Renal pelvis (tissue), 12 donors: ENCODE measurements at places on chromosomes 7 and 10. TPM values are rescaled to one million over a fixed set of nuclear protein-coding genes. Genes with fewer than 3 reads are reported as not detected.

Gene C1QL3
- polyA plus RNA-seq: 1.7 TPM

Gene MSMB
- polyA plus RNA-seq: not detected

Gene NHLRC2
- polyA plus RNA-seq: 27.3 TPM

Gene ZPBP
- polyA plus RNA-seq: 0.73 TPM

Gene SLC18A2
- 1.4 TPM for polyA plus RNA-seq

Gene GLCCI1
- polyA plus RNA-seq: 40.4 TPM

Gene TSPAN12
- polyA plus RNA-seq: 206 TPM

Gene EXOC4
- 67.4 TPM for polyA plus RNA-seq

Gene DKK1
- 37.4 TPM for polyA plus RNA-seq

Gene TRIM73
- 10.7 TPM for polyA plus RNA-seq

Gene SPDYE2
- 14.1 TPM for polyA plus RNA-seq

Gene AMPH
- polyA plus RNA-seq: 13.4 TPM

Gene GRB10
- 45.3 TPM for polyA plus RNA-seq

Gene SORBS1
- polyA plus RNA-seq: 35.1 TPM

Gene SP8
- not detected for polyA plus RNA-seq

Gene HABP2
- polyA plus RNA-seq: 0.52 TPM

Gene STEAP4
- polyA plus RNA-seq: 0.14 TPM

Gene LRMDA
- 16.3 TPM for polyA plus RNA-seq

Gene CFTR
- 11.2 TPM for polyA plus RNA-seq

Gene UCN3
- polyA plus RNA-seq: 1.4 TPM

Gene FEZF1
- polyA plus RNA-seq: not detected

Gene ZNF438
- polyA plus RNA-seq: 6.5 TPM

Gene H2BK1
- not detected for polyA plus RNA-seq

Gene ADCY1
- 3.7 TPM for polyA plus RNA-seq

Gene MYH16
- 0.31 TPM for polyA plus RNA-seq

Gene NPFFR1
- 0.17 TPM for polyA plus RNA-seq

Gene NME8
- 0.27 TPM for polyA plus RNA-seq

Gene MYL10
- polyA plus RNA-seq: 0.36 TPM

Gene CHST15
- 20.3 TPM for polyA plus RNA-seq

Gene KIAA1549
- polyA plus RNA-seq: 14.2 TPM

Gene PPP1R17
- not detected for polyA plus RNA-seq

Gene PODXL
- 738 TPM for polyA plus RNA-seq

Gene IFIT1B
- 0.09 TPM for polyA plus RNA-seq

Gene PRKAR2B
- polyA plus RNA-seq: 38.0 TPM

Gene ITIH2
- polyA plus RNA-seq: 0.49 TPM

Gene TBXAS1
- polyA plus RNA-seq: 39.5 TPM

Gene GDF2
- polyA plus RNA-seq: not detected

Gene TAS2R41
- polyA plus RNA-seq: not detected

Gene NUDT1
- 25.4 TPM for polyA plus RNA-seq
